ENCODE measurements at places on chromosomes 7 and 10.

DNA sequence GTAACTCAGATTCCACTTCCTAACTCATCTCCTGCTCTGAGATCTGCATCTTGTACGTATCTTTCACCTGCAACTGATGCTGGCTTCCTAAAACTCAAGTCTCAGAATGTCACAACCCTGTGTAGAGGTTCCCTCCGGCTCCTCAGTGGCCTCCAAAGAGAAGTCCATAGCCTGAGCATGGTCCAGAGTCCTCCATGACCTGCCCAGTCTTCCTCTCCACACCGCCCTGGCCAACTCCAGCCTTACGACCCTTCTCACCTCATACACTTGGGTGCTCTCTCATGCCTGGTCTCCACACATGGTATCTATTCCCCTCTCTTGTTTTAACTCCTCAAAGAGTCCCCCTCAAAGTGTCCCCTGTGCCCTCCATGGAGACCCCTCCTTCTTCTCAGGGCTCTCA, 41.9 kb downstream of the RAMP3 start:
- no peak for DNase-seq

DNA sequence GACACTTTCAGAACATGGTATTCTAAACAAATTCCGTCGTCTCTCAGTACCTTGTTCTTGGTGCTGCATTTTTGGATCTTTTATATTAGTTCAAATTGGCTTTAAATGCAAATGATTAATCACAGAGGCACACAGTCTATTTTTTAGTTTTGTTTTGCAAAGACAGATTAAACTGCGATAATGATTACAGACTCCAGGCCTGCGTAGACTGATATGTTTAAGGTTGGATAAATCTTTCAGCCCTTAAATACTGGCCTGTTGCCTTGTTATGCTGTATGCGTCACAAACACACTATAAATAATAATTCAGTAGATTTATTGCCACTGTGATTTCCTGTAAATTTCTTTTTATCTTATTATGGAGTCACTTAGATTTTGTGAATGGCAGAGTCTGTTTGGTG, 19.3 kb downstream of the CACNB2 start:
- no peak for DNase-seq

DNA sequence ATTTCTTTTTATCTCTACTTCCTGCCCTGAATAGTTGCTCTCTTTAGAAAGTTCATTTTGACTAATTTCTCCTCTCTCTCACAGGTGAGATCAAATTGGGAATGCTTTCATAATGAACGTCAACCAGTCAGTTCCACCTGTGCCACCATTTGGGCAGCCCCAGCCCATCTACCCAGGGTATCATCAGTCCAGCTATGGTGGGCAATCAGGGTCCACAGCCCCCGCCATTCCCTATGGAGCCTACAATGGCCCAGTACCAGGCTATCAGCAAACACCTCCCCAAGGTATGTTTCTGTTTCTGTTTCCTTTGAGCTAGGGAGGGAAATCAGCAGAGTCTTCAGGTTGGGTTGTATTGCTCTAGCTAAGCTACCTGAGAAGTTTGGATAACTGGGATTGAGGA, 2.5 kb downstream of the SEC24C start:
- no peak for DNase-seq

- no peak for DNase-seq
These were observed 3.6 kb downstream of the CCNY start for GRCh38 chr10:35339942-35340341.

GRCh38 chr10:1211844-1212570, 155.8 kb downstream of the WDR37 start:
- DNase-seq, result no peak

- DNase-seq, result no peak
These were observed 10.1 kb downstream of the ACTR1A start for GRCh38 chr10:102492344-102492939.

DNA sequence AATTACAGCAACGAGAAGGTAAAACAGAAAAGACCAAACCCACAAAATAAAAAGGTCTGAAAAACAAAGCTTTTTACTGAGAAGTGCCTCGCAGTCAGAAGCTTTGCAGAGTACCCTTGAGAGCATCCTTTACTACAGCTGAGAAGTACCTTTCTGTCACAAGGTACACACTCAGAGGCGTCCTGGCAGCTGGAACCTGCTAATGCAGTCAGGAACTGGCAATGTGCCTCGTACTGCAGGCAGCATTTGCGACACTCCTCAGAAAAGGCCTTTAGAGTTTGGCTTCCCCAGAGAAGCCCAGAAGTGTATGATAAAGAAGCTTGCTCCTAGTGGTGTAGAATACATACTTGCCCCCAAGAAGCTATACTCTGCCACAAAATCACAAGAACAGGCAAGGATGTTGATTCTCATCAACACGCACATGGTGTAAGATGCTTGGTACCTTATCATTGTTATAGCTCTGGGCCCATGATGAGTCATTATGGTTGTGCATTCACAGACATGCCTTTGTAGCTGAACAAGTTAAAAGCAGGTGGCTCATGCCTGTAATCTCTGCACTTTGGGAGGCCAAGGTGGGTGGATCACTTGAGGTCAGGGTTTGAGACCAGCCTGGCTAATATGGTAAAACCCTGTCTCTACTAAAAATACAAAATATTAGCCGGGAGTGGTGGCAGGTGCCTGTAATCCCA, 2.0 kb upstream of the GTPBP4 start:
- no peak for DNase-seq

- no peak for DNase-seq
These were observed 111.1 kb upstream of the SH2B2 start for GRCh38 chr7:102175423-102176170.

GRCh38 chr7:116780966-116781365, 81.4 kb upstream of the CAPZA2 start:
- no peak for DNase-seq

DNA sequence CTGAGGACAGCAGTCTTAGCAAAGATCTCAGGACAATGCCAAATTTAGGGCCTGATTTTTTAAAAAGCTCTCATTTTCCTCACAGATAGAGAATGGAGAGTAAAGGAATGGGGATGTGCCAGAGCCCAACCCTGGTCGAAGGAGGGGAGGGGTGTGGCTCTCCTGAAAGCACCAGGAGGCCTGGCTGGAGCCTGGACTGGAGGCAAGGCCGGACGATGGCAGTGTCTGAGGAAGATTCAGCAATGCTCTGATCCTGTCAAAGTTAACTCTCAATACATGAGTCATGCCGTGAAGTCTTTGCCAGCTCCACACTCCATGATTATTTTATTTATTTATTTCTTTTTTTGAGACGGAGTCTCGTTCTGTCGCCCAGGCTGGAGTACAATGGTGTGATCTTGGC, 108.3 kb downstream of the UPF2 start:
- no peak for DNase-seq

DNA sequence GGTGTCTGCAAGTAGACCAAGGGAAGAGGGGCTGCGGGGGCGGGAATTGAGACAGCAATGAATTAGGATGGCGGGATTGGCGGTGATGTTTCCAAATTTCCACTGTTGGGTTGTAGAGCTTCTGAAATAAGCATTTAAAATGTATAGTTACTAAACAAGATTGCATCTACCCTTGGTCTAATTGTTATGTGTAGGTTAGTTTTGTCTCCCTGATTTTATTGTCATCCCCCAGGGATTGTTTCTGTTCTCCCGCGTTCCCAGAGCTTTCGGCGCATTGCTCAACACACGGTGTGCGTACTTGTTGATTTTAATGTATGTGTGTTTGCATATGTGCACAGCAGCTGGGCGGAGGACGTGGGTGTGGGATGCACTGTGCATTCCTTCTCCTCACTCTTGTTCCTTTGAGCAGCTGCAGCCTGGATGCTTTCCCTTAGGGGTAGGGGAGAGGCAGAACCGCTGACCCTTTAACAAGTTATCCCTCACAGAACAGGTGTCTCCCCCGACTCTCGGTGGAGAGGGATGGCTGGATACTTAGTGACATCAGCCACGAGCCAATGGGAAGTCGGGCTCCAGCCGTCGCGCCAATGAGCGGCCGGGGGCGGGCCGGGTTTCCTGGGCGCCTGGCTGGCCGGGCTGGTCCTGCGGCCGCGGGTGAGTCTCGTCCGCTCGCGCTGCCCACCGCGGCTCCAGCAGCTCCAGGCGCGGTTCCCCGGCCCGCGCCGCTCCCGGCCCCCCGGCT, at the start of gene TSPAN33:
Gene TSPAN33, plus strand, starts transcription at position 613 of the 739 bp plus-strand sequence. CDS start 274 bp downstream, outside the sequence.
- peak; percentile 61 for DNase-seq

GRCh38 chr7:33986951-33987947, 81.9 kb downstream of the BMPER start:
- no peak for DNase-seq

DNA sequence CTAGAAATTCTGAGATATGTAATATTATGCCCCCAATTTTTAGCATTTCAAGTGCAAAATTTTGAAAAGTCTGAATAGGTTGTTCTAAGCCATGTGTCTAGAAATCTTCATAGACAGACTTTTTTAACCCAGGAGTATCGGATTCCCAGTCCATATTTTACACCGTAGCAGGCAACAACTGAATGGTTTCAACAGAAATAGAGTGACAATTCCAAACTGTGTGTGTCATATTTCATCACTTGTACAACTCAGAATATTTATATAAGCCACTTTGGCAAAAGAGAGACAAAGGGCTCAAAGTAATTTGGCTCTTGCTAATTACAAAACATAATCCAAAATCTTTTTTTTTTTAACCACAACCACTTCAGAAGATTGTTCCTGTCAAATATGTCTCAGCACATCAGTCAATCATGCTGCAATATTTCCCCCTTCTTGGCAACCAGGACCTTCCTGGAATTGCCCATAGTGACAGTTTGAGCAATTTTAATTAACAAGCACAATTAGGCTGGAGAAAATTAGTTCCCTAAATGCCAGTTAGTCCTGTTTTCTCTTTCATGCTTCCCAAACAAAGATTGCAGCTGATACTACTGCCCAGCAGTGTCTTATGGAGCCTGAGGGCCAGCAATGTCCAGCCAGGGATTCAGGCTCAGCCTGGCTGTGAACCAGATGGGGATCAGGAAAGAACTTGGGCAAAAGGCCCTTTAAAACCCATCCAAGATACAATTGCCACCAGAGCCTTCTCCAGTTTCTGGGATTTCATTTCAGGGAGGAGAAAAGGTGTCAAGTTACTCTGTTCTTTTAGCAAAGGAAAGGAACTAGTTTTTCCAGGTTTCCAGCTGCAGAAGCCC, 533.3 kb upstream of the GHITM start:
- no peak for DNase-seq

DNA sequence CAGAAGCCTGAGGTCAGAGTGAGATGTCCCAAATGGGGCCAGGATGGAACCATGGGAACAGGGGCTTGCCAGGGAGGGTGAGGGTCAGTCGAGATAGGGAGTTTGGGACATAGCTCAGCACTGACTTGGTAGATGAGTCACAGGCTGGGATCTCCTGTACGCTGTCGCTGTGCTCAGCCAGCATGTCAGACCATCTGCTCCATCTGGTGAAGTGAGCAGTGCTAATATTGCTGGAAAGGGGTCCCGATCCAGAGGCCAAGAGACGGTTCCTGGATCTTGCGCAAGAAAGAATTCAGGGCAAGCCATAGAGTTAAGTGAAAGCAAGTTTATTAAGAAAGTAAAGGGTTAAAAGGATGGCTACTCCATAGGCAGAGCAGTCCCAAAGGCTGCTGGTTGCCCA, 505.6 kb downstream of the GALNT17 start:
- DNase-seq, result no peak

DNA sequence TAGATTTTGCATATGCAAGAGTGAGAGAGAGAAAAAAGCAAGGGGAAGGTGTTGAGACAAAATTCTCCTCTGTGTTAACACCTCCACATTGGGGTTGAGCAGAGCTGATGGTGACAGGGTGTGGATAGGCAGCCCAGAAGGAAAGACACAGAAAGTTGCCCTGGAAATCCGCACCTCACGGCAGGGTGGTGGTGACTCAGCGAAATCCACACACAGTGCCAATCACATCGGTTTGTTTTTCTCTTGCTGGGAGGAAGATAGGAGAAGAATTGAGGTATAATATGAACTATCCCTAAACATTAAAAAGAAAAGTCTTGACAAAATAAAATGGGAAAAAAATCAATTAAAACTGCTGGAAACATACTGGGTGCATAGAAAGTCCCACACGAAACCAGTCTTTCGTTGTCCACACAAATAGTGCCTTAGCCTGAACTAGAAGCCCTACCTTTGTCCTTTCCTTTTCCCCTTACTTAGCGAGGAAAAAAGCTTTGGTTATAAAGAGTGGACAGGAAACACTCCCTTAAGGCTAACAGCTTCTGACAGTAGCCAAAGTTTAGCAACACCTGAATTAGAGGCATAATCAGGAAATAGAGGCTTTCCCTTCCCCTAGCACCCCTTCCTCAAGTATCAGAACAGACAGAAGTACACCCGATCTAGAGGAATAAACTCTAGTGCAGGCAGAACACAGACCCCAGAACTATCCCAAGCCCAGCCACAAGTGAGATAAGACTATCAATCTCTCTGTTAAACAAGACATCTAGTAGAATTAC, 39.2 kb upstream of the DNAJC1 start:
- DNase-seq, result no peak

- DNase-seq, result no peak
These were observed 229.8 kb downstream of the FGFR2 start for GRCh38 chr10:121368347-121369025.

GRCh38 chr10:72847681-72848080, 45.9 kb upstream of the OIT3 start:
- DNase-seq, result no peak

DNA sequence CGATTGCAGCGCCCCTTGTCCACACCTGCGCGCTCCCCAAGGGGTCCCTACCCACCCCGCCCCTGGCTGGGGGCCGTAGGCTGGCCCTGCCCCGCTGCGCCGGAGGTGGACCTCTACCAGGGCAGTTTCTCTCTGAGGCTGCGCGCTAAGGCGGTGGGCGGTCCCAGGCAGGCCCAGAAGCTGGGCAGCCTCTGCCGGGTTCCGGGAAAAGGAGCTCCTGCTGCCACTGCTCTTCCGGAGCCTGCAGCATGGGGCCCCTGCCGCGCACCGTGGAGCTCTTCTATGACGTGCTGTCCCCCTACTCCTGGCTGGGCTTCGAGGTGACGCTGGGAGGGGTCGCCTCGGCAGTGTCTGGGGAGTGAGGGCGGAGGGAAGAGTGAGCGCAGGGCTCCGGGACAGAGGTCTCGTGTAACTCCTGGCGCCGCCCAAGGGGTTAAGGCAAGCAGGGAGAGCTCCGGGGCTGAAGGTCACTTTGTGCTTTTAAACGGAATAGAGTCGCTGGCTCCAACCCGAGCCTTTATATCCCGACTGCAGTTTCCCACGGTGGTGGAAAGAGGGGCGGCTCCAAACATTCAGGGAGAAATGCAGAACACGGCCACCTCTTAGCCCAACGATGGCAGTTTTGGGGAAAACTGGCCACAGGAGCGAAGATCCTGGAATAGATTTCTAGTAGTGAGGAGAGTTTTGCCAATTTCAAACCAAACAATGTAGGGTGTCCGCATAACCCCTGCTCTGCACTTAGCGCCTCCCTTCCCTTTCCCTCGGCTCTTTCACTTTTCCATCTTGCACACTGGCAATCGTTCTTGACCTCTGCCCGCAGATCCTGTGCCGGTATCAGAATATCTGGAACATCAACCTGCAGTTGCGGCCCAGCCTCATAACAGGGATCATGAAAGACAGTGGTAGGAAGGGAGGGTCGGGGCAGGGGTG, at the start of gene GSTK1:
Gene GSTK1, plus strand, starts transcription at position 176 of the 930 bp plus-strand sequence. Its CDS starts 73 bp downstream, at position 249.
- DNase-seq, result peak; percentile 64

GRCh38 chr7:2706685-2707126, 18.7 kb downstream of the AMZ1 start:
- no peak for DNase-seq

GRCh38 chr10:96570511-96570910, 16.3 kb downstream of the TM9SF3 start:
- no peak for DNase-seq

GRCh38 chr10:43036481-43037428, 40.1 kb upstream of the RET start:
- no peak for DNase-seq

GRCh38 chr10:133230387-133231195, 574 bp downstream of the UTF1 start:
- no peak for DNase-seq
